ENCODE measurements at places on chromosomes 11 and 22. TPM values are rescaled to one million over a fixed set of nuclear protein-coding genes. Genes with fewer than 3 reads are reported as not detected.

- no peak for DNase-seq
Observed at GRCh38 chr11:93403930-93404329, 73.4 kb downstream of the DEUP1 start.

FREY1 gene
- total RNA-seq: 1.4 TPM

CD44 gene
- 6.2 TPM for total RNA-seq

DNA sequence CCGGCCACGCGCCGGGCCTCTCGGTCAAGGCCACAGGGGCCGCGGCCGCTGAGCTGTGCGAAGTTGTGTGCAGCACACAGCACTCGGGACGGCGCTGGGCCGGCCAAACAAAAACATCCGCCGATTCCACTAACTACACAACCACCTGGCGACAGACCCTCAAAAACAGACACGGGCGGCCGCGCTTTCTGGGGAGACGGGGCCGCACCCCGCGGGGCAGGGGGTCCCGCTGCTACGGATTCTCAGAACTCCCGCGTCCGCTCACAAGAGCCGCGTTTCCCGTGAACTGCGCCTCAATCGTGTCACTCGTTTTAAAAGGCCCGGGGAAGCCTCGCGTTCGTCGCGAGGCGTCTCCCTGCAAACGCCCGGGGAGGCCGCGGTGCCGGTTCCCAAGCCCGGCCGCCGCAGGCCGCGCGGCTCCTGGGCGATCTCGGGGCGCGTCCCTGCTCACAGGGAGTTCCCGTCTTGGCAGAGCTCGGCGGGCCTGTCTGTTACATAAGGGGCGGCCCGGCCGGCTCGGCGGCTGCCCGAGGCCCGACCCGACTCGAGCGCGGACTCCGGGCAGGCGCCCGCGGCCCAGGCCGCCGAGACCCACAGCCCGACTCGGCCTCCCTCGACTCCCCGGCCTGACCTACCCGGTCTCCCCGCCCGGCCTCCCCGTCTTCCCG, 936 bp downstream of the BRD1 start:
- DNase-seq: no peak

GRCh38 chr22:29541845-29542244, 11.7 kb downstream of the THOC5 start:
- DNase-seq: no peak

DNA sequence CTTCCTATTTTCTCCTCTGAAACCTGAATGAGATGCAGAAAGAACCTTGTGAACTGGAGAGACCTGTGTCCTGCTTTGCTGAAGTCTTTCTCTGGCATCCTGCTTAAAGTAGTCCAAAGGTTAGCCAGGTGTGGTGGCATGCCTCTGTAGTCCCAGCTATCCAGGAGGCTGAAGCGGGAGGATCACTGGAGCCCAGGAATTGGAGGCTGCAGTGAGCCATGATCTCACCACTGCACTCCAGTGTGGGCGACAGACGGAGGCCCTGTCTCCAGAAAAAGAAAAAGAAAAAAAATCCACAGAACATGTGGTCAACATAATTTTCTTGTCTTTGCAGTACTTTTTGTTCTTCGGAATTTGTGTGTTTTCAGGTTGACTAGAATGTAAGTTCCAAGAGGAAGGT, 2.3 kb upstream of the KREMEN1 start:
- DNase-seq: no peak

MGAT3 gene
- total RNA-seq: 24.8 TPM

DNA sequence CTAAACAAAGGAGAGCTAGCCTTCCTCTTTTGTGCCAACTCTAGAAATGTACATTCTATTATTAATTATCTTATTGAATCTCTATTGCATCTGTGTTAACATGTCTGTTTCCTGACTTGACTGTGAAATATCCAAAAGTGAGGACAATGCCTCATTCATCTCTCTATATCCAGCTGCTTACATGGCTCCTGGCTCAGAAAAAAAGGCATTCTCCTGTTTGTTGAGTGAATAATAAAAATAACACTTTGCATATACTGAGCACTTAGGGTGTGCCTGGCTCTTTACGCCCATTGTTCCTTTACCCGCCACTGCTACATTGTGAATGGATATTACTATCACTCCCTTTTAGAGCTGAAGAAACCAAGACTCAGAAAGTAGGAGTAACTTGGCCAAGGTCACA, 19.9 kb downstream of the NRXN2 start:
- no peak for DNase-seq

GRCh38 chr22:20408891-20409290, 14.9 kb downstream of the ZNF74 start:
- no peak for DNase-seq

GRCh38 chr22:46099740-46100139, 50.6 kb upstream of the PPARA start:
- DNase-seq: no peak

- DNase-seq: no peak
Observed at GRCh38 chr22:21761086-21761485, 25.5 kb upstream of the YPEL1 start.

- DNase-seq: no peak
Observed at GRCh38 chr11:121067962-121068647, 32.9 kb upstream of the TECTA start.

GRCh38 chr11:89613911-89614310, 96.2 kb upstream of the TRIM77 start:
- no peak for DNase-seq

Data from occipital lobe (tissue), 3 donors.